ENCODE measurements at places on chromosomes 16 and 17.

DNA sequence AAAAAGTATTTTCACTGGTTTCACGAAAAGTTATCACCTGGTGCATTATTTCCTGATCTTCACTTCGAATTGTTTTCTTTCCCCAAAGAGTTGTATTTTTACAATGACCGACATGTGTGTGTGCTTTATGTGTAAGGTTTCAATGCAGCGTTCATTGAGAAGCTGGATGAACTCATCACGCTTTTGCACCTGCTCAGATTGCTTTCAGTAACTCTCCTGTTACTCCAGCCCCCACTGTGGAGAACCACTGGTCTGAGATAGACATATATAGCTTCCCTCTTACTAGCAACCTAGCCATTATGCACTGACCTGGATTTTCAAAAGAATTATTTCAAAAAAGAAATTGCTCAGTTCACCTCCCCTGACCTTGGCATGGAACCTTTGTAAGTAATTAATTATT, 178.3 kb upstream of the CHMP6 start:
- DNase-seq, result no peak

DNA sequence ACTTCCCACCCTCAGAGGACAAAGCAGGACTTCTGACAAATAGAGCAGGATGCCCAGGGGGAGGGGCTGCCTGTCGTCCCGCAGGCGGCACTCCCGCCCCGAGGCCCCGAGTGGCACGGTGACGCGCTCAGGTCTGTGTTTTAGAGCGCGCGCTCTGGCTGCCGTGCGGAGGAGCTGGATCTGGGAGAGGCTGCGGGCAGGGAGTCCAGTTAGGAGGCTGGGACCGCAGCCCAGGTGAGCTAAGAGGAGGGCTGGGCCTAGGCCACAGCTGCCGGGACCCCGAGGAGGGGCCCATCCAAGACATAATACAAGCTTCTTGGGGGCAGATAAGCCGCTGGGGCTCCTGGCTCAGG, 6.4 kb downstream of the DOC2A start:
- no peak for DNase-seq

- DNase-seq, result no peak
Measured at GRCh38 chr17:32757963-32758362, 119.0 kb downstream of the MYO1D start.

DNA sequence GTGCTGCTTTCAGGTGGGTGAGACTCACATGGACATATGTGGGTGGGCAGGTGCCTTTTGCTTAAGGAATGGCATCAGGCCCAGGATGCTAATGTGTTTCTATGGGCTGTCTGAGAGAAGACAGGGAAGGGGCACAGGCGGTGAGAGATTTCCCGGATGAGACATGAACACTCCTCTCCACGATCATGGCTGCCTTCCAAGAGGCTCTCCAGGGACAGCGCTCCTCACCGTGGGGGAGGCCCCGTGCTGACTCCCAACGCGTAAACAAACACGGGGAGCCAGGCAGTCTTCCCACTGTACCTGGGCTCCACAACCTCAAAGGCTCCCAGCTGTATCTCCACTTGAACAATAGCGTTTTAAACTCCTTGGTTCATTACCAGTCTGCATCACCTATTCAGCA, 42.8 kb downstream of the CDK5R1 start:
- no peak for DNase-seq

- DNase-seq, result no peak
Measured at GRCh38 chr16:7887316-7887715, 554.7 kb downstream of the RBFOX1 start.

DNA sequence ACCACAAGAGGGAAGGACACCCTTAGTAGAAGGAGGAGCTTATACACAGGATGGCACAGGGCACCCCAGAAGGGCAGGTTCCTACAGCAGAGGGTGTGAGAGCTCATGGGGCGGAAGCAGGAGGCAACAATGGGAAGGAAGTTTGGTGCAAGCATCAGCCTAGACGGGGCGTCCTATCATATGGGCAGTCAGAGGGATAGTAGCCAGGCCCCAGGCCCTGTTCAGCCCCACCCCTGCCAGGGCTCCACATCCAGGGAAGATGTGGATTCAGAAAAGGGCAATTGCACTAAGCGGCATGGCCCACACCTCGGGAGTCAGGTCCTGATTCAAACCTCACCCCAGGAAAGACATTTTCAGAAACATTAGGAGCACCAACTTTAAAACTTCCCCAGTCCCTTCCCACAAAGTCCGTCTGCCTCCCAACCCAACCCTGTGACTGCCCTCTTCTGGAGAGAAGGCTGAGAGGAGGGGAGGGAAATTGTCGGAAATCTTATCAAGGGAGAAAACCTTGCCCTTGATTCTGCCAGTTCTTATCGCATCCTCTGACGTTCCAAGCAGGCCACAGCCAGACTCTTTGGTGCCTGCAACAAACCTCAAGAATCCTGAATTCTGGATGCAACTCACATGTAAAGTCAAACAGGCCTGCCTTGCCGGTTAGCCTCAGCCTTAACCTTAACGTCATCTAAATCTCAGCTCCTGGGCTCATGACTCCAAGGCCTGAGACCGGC, 198.8 kb upstream of the CDH5 start:
- no peak for DNase-seq

GRCh38 chr16:29204806-29205135, 201.7 kb downstream of the NPIPB11 start:
- no peak for DNase-seq

GRCh38 chr17:11251561-11252107, 10.6 kb downstream of the SHISA6 start:
- DNase-seq, result no peak

Measured in HL-60 (cell line).